ENCODE measurements at places on chromosomes 5 and 9. TPM values are rescaled to one million over a fixed set of nuclear protein-coding genes. Genes with fewer than 3 reads are reported as not detected.

DNA sequence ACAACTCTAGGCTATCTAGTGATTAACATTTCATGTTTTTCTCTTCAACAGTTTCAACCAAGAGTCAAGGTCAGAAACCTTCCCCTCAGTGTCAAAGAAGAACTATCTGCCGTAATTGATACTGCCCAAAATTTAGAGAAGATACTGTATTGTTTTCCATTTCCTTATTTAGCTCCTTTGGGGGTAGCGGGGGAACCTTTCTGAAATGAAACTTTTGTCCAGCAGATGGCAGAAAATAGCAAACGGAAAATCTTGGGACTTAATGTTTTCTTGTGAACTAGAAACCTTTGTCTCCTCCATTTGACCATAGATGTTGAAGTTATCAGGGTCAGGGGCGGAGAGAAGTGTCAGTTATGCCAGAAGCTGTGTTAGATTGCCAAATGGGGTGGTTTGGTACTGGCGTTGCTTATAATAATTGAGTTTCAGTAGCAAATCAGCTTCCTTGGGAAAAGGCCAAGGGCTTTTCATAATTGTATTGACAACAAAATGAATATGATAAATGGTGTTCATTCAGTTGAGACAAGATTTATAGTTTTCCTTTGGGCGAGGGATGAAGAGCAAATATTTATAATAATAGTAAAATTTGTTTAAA lies 101.7 kb upstream of the TLX3 start:
- H3K4me3 ChIP-seq: no peak overlapping the region
- H3K4me1 ChIP-seq: no peaks in the 10 kb centered on the region
- H3K27me3 ChIP-seq: no peaks in the 10 kb centered on the region
- peak; percentile 15 for DNase-seq

The TAS2R1 gene
- not detected for total RNA-seq

GRCh38 chr9:18747595-18747994 lies 273.6 kb downstream of the ADAMTSL1 start:
- H3K27me3 ChIP-seq: no peaks in the 10 kb centered on the region
- H3K4me1 ChIP-seq: no peaks in the 10 kb centered on the region
- H3K4me3 ChIP-seq: no peak overlapping the region

DNA sequence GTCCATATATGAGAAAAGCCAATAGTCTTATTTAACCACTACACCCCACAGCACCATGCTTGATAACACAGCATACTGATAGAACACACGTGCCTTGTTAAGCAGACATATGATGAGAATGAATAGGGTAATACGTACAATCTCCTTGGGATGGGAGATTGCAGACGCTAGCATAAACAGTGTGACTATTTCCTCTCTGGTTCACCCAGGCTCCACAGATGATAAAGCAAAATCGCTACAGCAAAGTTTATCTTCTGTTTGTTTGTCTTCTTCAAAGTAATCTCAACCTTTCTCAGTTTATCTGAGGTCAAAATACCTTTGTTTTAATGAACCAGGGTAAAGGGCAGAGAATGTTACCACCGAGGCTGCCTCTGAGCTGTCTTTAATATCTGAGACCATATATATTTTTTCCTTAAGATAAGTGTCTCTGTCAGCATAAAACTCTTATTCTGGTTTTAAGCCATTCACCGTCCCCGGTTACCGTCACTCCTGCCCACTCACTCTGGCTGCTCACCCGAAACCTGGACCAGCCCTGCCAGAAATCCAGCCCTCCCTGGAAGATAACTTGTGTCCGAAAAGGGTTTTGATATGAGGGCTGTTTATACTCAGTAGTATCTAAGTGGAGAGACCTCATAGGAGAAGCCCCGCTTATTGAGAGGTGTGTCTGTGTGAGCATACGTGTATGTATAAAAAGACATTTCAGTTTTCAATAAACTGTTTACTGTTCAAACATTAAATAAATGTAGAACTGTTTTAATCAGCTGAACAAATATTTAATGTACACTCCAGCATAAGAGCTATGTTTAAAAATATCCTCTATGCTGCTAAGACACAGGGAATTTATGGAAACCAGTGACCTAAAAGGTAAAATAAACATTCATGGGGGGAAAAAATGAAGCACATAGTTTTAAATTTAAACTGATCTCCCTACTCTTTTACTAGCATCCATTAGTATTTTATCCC lies 465.4 kb downstream of the RASEF start:
- no peaks in the 10 kb centered on the region for H3K4me1 ChIP-seq
- no peaks in the 10 kb centered on the region for H3K27me3 ChIP-seq

The SH3GL2 gene
- not detected for total RNA-seq

- H3K27me3 ChIP-seq: no peaks in the 10 kb centered on the region
- no peak for DNase-seq
- no peak overlapping the region for H3K27ac ChIP-seq
- H3K36me3 ChIP-seq: no peaks in the 10 kb centered on the region
Measured at GRCh38 chr5:149143470-149143869, 2.2 kb downstream of the ABLIM3 start.

Measured in CD4-positive, alpha-beta memory T cell (primary cell).